Gastroesophageal sphincter (tissue), 4 donors: ENCODE measurements at places on chromosomes 16 and 17.

DNA sequence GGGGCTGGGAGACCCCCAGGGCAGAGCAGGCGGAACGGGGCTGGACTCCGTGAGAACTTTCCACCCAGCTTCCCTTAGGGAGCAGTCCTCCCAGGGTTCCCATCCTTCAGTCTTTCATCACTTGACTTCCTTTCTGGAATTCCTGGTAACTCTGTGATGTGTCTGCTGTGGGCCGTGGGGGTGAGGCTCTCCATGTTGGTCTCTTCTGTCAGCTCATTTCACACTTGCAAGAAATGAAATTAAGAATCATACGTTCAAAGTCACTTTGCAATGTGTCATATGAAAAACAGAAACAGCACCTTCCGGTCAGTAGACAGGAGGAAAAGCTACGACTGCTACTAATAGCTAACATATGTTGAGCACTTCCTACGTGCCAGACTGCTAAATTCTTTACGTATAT lies 5.4 kb upstream of the BBS2 start:
- ATAC-seq: no peak

DNA sequence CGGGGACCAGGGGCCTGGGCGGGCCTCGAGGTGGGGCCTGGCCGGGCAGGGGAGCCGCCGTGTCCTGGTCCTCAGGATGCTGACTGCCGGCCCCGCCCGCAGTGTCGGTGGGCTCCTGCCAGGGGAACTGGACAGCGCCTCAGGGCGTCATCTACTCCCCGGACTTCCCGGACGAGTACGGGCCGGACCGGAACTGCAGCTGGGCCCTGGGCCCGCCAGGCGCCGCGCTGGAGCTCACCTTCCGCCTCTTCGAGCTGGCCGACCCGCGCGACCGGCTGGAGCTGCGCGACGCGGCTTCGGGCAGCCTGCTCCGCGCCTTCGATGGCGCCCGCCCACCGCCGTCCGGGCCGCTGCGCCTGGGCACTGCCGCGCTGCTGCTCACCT lies 2.3 kb upstream of the PAQR4 start:
- ATAC-seq: no peak

DNA sequence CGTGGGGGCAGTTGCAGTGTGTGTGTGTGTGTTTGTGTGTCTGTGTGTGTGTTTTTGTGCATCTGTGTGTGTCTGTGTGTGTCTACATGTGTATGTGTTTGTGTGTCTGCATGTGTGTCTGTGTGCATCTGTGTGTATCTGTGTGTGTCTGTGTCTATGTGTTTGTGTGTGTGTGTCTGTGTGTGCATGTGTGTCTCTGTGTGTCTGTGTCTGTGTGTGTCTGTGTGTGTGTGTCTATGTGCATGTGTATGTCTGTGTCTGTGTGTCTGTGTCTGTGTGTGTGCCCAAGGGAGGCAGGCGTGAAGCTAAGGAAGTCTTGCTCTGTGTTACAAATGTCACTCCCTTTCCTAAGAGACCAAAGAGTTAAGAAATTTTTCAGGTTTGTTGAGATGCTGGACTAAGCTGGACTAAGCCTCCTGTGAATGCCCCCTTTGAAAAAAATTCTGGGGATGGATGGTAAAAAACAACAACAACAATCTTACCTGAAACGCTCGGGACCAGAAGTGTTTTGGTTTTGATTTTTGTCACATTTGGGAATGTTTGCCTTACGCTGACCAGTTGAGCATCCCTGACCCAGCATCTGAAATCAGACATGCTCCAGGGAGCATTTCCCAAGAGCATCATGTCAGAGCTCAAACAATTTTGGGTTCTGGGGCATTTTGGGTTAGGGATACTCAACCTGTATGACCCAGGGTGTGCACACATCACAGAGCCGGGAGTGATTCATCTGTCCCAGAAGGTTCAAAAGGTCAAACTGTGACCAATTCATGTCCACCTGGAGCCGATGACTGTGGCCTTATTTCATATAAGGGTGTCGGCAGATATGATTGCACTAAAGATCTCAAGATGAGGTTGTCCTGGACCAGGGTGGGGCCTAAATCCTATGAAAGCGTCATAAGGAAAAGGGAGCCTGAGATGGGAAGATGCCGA lies 48.6 kb upstream of the ZNF469 start:
- ATAC-seq: no peak

- ATAC-seq: no peak
Observed at GRCh38 chr17:41474863-41475262, 6.1 kb downstream of the KRT35 start.

GRCh38 chr17:78748048-78748729 lies 33.9 kb downstream of the CYTH1 start:
- no peak for ATAC-seq

GRCh38 chr16:80743772-80744171 lies 60.6 kb downstream of the CDYL2 start:
- no peak for ATAC-seq
